H4 (cell line): ENCODE measurements at places on chromosomes 12 and 14.

GRCh38 chr12:109418848-109419480, 58.1 kb downstream of the KCTD10 start:
- DNase-seq, result no peak

DNA sequence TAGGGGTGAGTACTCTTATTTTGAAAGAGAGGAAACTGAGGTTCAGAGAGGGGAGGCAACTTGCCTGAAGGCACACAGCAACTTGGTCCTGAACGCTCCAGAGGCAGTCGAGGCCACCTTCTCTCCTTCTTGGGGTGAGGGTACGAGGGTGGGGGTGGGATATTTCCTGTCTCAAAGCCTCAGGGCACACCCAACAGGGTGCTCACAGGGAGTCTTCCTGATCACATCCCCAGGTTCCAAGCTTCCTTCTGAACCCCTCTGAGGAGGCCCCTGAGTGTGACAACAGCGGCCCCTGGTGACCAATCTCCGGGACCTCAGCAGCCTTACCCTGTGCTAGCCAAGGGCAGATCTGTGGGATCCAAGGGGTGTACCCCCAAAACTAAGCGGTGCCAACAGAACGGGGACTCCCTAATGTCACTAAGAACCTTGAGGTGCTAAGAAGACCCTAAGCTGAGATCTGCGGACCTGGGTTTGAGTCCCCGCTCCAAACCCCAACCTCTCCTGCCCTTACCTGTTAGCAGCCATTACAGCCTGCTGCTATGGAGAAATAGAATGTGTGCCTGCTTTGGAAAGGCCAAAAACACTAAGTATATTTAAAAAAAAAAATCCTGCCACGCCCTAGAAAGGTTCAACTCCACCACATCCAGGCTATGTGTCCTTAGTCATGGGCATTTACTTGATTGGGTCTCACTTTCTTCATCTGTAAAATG, 57.9 kb downstream of the TRPV4 start:
- DNase-seq, result peak; percentile 53

DNA sequence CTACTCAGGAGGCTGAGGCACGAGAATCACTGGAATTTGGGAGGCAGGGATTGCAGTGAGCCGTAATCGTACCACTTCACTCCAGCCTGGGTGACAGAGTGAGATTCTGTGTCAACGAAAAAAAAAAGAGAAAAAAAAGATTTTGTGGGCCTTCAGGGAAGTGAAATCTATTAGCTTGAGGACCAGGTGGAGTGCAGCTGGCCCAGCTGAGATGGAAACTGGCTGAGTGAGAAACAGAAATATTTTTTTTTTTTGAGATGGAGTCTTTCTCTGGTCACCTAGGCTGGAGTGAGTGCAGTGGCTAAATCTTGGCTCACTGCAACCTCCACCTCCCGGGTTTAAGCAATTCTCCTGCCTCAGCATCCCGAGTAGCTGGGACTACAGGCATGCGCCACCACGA, 2.3 kb upstream of the CLEC4C start:
- no peak for DNase-seq

DNA sequence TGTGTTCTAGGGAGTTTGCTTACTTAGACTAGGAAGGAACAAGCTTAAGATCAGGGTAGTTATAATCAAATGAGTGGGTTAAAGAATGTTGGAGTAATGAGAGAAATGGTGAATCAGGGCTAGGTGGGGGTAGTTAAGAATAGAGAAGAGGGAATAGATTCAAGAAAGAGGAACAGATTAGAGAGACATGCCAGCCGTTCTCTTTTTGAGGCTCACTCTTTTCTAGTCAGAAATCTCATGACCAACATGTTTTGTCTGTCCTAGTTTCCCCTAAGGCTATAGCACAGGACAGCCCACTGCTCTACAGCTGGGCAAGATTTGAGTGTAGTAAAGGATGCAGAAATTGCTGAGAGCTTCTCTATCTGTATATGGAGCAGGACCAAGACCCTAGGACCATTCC, 258.4 kb downstream of the AKAP6 start:
- no peak for DNase-seq

DNA sequence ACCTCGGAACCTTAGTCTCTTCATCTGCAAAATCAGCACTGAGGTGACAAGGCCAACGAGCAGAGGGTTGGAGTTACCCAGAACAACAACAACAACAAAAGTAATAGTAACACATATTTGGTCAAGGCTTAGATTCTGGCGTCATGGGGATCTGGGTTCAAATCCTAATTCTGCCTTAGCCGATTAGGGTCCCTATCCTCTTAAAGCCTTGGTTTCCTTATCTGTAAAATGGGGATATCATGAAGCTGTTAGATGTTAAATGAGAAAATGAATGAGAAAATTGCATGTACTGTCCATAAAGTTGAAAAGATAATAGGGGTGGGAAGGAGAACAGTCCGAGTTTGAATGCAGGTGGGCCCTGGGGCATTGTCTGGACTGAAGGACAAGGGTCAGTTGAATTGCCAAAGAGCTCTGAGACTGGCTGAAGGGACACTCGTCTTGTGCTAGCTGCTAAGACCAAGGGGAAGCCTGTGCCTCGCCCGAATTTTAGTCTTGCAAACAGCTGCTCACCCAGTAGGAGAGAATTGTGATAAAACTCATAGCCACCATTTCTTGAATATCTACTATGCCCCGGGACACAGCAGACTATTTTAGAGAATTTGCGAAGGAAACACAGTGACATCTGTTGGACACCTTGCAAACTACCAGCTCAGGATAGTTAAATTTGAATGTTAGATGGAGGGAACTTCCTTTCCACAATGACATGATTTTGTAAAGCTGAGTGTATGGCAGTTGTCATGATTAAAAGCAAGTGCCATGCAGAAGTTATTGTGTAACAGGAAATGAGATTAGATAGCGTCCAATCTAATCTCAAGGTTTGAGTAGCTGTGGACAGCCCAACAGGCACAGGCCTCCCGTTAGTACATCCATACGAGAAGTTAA, 6.8 kb upstream of the HNF1A start:
- DNase-seq, result peak; percentile 53

- DNase-seq, result no peak
These were observed 280.0 kb upstream of the CRY1 start for GRCh38 chr12:107373238-107373809.

DNA sequence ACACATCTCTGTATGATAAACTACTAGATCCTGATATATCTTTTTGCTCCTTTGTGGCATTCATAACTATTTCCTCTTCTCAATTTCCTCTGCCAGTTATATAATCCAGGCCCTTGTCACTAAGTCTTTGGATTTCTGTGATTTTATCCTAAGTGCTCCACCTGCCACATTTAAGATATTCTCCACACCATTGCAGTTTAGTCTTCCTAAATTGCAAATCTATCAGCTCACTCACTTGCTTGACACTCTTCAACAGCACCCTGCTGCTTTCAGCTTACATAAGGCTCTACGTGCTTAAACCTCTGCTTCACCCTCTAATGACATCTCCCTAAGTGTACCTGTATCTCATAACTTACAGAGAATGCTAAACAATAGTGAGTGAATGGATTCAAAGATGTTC, 1032.2 kb upstream of the SEL1L start:
- no peak for DNase-seq

DNA sequence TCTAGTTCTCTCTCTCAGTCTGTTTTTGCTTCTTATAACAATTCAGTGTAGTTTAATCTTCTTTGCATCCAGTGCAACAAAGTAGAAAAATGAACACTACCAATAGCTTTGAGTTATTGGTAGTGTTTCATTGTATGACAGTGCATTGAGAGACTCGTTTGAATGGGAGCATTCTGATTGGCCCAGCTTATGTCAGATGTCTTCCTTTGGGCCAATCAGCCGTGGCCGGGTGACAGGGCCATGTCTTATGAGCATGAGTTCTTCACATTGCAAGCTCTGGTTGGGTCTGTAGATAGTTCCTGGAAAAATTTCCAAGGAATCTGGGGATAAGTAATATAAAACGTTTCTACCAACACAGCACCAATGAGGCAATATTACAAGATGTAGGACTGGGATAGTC, 36.5 kb downstream of the GYS2 start:
- no peak for DNase-seq

GRCh38 chr14:44912041-44912869, 49.5 kb downstream of the KLHL28 start:
- DNase-seq, result no peak
